ENCODE measurements at places on chromosomes 16 and 17.

GRCh38 chr17:66518677-66519076 is 216.3 kb downstream of the PRKCA start:
- DNase-seq, result no peak

- peak; percentile 79 for DNase-seq
These were observed 17.5 kb downstream of the COG7 start for GRCh38 chr16:23435500-23435899.

DNA sequence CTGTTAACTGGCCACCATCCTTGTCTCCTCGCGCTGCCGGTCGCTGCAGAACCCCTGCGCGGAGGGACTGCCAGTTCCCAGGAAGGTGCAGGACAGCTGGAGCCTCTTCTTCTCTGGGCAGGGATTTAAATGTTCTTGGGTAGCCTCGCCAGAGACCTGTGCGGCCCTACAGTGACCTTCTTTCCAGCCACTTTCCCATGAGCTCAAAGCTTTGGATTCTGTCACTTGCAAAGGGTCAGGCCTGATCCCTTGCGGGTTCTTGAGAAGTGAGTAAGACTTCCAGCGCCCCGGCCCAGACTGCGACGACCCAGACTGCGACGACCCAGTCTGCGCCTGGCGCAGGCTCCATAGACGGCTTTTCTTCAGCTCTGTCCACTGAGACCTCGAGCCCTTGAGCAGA is 1.4 kb upstream of the SLFN5 start:
- DNase-seq, result no peak

- DNase-seq, result no peak
These were observed 19.6 kb downstream of the AKAP1 start for GRCh38 chr17:57104461-57105175.

GRCh38 chr16:68762996-68763756 is 26.1 kb downstream of the CDH1 start:
- DNase-seq, result no peak

DNA sequence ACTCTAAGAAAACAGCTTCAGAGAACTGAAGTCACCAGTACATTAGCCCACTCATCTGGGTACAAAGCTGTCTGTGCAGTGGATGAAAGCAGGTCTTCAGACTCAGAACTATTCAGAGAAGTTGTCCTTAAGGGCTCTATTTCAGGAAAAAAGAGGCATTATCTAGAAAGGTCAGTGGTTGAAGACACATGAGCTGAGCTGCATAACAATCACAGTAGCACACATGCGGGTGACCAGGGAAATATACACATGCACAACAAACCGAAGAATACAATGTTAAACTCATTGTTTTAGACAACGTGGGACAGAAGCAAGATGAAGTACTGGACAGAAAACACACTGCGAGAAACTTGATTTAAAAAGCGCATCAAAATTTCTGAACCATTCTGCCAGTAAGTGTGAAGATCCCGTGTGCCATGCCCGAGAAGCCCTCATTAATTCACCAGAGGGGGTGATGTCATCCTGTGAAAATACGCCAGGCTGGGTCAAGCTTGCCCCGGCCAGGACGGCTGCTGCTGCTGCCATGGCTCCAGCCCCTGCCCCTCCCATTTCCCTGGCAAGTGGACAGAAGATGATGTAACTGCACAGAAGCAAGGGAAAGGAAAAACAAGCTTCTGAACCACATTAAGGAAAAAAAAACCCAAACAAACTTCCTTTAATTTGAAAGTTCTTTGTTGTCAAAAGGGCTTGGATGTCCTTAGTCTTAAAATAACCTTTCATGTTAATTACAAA is 10.1 kb downstream of the DYNC1LI2 start:
- no peak for DNase-seq

GRCh38 chr16:17162560-17162959 is 308.2 kb downstream of the XYLT1 start:
- no peak for DNase-seq

- no peak for DNase-seq
These were observed 574 bp downstream of the MPP3 start for GRCh38 chr17:43832168-43832975.

- DNase-seq, result no peak
These were observed 103.5 kb downstream of the STX8 start for GRCh38 chr17:9472094-9472493.

DNA sequence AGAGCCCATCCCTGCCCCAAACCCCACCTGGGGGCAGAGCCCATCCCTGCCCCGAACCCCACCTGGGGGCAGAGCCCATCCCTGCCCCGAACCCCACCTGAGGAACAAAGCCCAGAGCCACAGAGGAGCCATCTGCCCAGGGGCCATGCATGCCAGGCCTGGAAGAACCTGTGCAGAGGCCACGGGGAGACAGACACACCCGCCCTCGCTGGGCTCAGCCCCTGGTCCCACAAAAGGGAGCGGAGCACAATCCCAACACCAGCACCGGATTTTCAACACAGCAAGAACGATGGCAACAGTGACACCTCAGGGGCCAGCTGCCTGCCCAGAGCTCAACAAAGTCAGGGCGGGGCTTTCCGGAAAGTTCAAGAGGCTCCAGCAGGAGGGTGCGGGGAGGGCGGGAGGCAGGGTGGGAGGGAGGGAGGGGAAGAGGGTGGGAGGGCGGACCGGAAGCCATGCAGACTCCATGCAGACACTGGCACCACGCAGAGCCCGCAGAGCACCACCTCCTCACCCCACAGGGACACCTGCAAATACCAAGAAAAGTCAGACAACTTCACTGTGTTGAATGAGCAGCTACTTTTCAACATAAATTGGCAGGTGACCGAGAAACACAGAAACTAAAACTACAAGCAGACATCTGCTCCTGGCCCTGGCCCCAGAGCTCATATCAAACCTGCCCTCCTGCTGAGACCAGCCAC is 27.9 kb upstream of the C16orf95 start:
- no peak for DNase-seq

GRCh38 chr16:48323783-48324775 is 61.1 kb downstream of the SIAH1 start:
- no peak for DNase-seq

- DNase-seq, result no peak
These were observed 4.8 kb upstream of the C1QL1 start for GRCh38 chr17:44972953-44973352.

DNA sequence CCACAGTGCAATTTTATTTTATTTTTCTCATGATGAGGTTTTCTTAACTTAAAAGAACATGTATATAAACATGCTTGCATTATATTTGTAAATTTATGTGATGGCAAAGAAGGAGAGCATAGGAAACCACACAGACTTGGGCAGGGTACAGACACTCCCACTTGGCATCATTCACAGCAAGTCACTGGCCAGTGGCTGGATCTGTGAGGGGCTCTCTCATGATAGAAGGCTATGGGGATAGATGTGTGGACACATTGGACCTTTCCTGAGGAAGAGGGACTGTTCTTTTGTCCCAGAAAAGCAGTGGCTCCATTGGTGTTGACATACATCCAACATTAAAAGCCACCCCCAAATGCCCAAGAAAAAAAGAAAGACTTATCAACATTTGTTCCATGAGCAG is 12.3 kb upstream of the EFCAB13 start:
- no peak for DNase-seq

- peak; percentile 5 for DNase-seq
These were observed 742 bp upstream of the SLC9A5 start for GRCh38 chr16:67248073-67248400.

Measured in NCI-H1694 treated with DMSO at 0.1 percent for 48 hours (cell line).